Endodermal cell (in vitro differentiated cells): ENCODE measurements at places on chromosomes 2 and 18. TPM values are rescaled to one million over a fixed set of nuclear protein-coding genes. Genes with fewer than 3 reads are reported as not detected.

- peak; percentile 60 for DNase-seq
- no peak overlapping the region for H3K4me3 ChIP-seq
- H3K27ac ChIP-seq: no peak overlapping the region
- no peaks in the 10 kb centered on the region for H3K27me3 ChIP-seq
- no peaks in the 10 kb centered on the region for H3K4me1 ChIP-seq
- H3K36me3 ChIP-seq: peaks cover 2% of the 10 kb centered on the region
Measured at GRCh38 chr18:49238433-49239042, 221.9 kb downstream of the DYM start.

DNA sequence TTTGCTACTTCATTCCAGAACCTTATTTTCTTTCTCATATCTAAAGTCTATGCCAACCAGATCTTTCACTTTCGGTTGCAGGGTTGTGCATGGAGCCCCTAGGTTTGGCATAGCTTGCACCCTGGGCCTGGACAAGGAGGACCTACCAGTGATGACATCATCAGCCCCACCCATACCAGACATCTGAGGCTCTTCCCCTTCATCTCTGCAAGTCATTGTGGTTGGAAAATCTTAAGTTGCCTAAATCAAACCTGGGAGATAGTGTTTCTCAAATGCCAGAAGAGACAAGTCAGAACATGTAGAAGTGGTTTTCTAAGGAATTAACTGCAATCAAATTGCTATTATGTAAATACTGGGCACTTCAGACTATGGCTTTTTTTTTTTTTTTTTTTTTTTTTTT, 363.3 kb downstream of the ZNF516 start:
- H3K4me1 ChIP-seq: no peaks in the 10 kb centered on the region
- no peaks in the 10 kb centered on the region for H3K36me3 ChIP-seq
- H3K4me3 ChIP-seq: no peak overlapping the region
- DNase-seq: no peak
- H3K27me3 ChIP-seq: no peaks in the 10 kb centered on the region

GRCh38 chr2:101357376-101357775, 29.9 kb downstream of the CREG2 start:
- H3K36me3 ChIP-seq: no peaks in the 10 kb centered on the region
- H3K4me1 ChIP-seq: peaks cover 7% of the 10 kb centered on the region

Gene IKZF2
- 3.9 to 7.2 TPM (median 4.7 TPM) in 3 replicates for total RNA-seq

Gene IL36B
- total RNA-seq: not detected in 3 replicates

DNA sequence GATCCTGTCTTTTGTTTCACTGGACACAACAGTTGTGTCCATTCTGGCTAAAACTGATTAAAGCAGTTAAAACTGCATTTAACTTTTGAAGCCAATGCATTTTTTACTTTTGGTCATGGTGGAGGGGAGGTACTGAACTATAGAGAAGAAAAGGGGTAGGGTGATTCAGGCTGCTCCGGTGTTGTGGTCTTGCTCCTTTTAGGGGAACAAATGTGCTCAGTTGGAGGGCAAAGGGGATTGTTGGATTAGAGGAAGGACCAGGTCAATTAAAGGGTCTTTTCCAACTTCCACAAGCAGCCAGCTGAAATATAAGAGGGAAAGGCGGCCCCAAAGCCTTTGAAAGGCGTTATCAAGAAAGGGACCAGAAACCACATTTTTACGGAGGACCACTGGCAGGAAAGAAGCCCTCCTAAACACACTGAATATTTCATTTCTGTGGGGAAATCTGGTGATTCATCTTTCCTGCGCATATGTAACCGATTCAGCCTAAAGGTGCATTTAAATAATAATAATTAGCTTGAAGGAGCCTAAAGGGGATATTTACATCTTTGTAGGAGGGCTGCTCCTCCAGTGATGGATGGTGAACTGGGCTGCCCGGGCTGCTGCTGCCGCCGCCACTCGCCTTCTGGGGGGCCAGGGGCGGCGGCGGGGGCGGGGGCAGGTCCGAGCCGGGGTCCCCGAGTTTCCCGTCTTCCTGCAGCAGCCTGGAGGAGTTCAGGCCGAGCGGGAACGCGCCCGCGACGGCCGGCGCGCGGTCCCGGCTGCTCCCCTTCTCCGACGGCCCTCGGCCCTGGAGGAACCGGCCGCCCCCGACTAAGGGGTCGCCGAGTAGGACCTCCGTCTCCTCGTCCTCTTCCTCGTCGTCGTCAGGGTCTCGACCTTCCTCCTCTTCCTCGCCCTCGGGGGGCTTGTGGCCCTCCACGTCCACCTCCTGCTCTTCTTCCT, 5.2 kb downstream of the SKOR2 start:
- DNase-seq: peak; percentile 62
- H3K27ac ChIP-seq: no peak overlapping the region
- H3K27me3 ChIP-seq: peaks cover 90% of the 10 kb centered on the region
- H3K4me3 ChIP-seq: no peak overlapping the region
- no peaks in the 10 kb centered on the region for H3K4me1 ChIP-seq

Gene EIF2AK2
- 35.4 and 36.3 TPM in 2 replicates for total RNA-seq

- no peaks in the 10 kb centered on the region for H3K36me3 ChIP-seq
- peaks cover 3% of the 10 kb centered on the region for H3K4me1 ChIP-seq
- DNase-seq: peak; percentile 53
- H3K27me3 ChIP-seq: peaks cover 19% of the 10 kb centered on the region
Measured at GRCh38 chr2:71456617-71457016, 3.3 kb downstream of the DYSF start.

Gene NPHP1
- 7.5 and 8.4 TPM in 2 replicates for total RNA-seq

- H3K36me3 ChIP-seq: no peaks in the 10 kb centered on the region
- H3K27ac ChIP-seq: no peak overlapping the region
- no peak for DNase-seq
- no peak overlapping the region for H3K4me3 ChIP-seq
Measured at GRCh38 chr2:41042343-41042742, 590.5 kb upstream of the SLC8A1 start.

DNA sequence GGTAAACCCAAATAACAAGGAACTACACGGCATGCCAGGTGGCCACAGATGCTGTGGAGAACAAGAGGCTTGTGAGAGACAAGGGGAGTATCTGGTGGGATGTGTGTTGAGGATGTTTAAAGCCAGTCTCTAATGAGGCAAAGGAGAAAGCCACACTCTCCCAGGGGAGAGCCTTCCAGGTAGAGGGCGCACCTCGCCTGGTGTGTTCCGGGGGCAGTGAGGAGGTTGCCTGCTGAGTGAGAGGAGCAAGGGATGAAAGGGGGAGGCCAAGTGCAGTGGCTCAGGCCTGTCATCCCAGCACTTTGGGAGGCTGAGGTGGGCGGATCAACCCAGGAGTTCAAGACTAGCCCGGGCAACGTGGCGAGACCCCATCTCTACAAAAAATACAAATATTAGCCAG, 16.2 kb downstream of the SAG start:
- no peaks in the 10 kb centered on the region for H3K4me1 ChIP-seq
- DNase-seq: no peak
- no peaks in the 10 kb centered on the region for H3K36me3 ChIP-seq

- no peaks in the 10 kb centered on the region for H3K27me3 ChIP-seq
- no peak overlapping the region for H3K27ac ChIP-seq
- H3K4me3 ChIP-seq: no peak overlapping the region
- peak; percentile 46 for DNase-seq
Measured at GRCh38 chr2:49165662-49166061, 11.3 kb upstream of the FSHR start.

DNA sequence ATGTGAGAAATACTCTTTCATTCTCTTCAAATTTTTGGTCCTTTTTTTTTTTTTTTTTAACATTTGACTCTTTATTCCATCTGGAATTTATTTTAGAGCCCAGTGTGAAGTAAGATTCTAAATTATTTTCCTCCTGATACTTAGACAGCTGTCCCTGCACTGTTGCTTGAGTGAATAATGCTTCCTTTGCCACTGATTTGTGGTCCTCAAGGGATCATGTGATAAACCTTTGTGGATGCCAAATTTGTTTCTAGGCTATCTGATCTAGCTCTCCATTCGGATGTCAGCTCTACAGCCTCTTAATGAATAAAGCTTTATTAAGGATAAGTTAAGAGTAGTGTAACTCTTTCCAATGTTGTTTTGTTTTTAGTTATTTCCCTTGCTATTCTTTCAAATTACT, 142.3 kb downstream of the SMAD7 start:
- H3K27ac ChIP-seq: no peak overlapping the region
- peaks cover 3% of the 10 kb centered on the region for H3K4me1 ChIP-seq
- H3K4me3 ChIP-seq: no peak overlapping the region
- no peaks in the 10 kb centered on the region for H3K27me3 ChIP-seq
- DNase-seq: no peak

- H3K4me1 ChIP-seq: no peaks in the 10 kb centered on the region
- no peak for DNase-seq
- no peaks in the 10 kb centered on the region for H3K27me3 ChIP-seq
- H3K4me3 ChIP-seq: no peak overlapping the region
- H3K27ac ChIP-seq: no peak overlapping the region
Measured at GRCh38 chr2:109721626-109722025, 72.5 kb upstream of the RGPD5 start.
